ENCODE measurements at places on chromosomes 7 and 10. TPM values are rescaled to one million over a fixed set of nuclear protein-coding genes. Genes with fewer than 3 reads are reported as not detected.

DNA sequence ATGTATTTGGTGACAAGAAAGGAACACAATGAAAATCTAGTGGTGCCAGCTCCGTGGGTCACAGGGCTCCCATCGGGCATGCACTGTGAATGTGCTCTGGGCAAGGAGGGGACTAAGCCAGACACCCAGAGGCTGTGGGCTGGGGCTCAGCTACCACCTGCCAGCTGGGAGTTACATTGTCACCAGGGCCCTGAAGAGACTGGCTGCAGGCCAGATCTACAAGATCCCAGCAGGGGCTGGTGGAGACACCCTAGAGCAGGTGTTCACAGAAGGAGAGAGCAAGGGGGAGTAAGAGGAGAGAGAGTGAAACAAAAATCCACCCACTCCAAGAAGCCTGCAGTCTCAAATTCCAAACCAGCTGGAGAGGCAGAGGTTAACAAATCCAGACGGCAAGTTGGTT lies 116.6 kb upstream of the ADCY1 start:
- no peak for DNase-seq

GRCh38 chr10:112810711-112811151 lies 139.3 kb upstream of the TCF7L2 start:
- DNase-seq = peak; percentile 37

DNA sequence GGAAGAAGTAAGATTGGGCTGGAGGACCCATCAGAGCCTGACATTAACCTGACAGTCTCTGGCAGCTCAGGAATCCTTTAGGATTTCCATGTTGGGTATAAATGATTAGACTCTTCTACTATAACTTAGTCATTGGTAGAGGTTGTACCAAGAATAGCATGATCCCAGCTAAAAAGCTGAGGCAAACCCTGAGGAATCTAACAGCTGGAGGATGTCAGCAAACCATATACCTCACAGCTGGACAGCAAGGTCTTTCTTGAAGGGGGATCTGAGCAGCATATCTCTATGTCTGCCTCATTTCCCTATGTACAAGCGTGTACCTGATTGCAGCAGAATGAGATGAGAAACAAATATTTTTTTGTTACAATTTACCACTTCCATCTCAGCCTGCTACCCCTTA lies 103.2 kb downstream of the NPSR1 start:
- no peak for DNase-seq

DNA sequence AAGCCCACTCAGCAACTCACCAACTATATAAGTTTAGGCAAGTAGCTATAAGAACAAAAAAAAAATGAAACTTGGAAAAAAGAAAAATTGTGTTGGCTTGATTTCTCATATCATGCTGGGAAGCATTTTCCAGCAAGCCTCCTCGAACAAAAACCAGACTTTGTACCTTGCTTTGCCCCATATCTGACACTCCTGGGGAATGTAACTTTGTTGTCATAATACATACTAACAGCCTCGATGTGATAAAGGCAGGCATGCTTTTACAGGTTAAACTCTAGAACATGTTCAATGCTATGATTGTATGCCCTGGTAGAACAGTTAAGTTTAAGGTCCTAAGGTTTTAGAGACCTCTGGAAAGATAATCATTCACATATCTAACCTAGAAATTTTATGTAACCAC lies 11.6 kb downstream of the CFAP43 start:
- DNase-seq = no peak

DNA sequence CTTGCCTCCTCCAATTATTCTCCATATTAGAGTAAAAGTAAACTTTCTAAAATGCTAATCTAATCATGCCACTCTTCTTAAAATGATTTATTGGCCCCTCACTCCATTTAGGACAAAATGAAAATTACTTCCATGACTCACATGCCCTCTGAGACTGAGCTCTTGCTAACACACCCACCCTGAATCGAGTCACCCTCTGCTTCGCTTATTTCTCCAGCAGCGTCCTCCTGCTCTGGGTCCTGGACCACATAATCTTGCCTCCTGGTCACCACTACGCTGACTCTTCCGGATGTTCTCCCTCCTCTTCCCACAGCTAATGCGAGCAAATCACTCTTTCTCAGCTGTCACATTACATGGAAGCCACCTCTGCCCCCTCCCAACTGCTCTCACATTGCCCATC lies 384.0 kb upstream of the FZD8 start:
- no peak for DNase-seq

DNA sequence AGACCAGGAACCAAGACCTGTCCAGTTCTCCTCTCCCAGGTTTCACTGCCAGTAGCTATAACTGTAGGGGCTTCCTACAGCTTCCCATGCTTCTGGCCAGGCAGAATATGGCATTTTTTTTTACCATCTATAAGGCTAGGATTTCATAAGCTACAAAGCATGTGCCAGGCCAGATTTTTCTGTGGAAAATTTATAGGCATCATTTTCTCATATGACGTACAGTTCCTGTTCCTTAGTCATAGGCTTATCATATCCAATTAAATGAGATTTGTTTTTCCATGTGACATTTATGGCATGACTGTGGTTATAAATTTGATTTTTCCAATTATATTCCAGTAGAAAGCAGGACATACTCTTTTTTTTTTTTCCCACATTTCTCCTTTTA lies 208.6 kb upstream of the NPY start:
- no peak for DNase-seq

- DNase-seq = peak; percentile 36
Measured at GRCh38 chr7:47942132-47942531, 6.1 kb downstream of the PKD1L1 start.

DNA sequence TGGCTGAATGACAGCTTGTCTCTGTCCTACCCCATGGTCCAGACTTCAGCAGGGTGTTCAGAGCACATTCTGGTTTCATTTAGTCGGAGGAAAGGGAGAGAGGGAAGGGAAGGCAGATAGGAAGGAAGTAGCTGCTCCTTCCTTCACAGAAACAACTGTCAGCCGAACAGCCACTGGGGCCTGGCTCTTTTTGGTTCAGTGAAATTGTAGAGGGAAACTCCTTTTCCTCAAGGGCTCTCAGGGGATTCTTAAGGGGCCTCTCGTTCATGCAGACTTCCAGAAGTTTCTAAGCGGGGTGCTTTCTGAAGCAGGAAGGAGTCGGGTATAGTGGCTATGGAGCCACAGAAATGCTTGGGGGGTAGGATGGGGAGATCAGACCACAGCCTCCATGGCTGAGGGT lies 56.4 kb downstream of the TLL2 start:
- DNase-seq = no peak

DNA sequence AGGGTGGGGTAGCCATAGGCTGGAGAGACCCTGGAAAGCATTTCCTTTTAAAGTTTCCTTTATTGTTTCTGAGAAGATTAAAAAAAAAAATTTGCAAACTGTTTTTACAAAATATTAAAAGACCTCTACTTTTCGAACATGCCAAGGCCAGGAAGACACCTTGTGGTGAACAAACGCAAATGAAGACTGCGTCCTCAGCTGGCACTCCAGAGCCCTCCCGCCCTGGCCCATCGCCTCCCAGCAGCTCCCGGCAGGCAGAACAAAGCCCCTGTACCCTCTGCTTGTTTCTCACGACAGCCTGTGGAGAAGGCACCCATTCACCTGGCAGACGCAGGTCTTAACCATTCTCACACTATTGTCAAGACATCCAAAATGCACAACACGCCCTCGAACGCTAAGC lies 56.4 kb downstream of the ESYT2 start:
- DNase-seq = no peak

DNA sequence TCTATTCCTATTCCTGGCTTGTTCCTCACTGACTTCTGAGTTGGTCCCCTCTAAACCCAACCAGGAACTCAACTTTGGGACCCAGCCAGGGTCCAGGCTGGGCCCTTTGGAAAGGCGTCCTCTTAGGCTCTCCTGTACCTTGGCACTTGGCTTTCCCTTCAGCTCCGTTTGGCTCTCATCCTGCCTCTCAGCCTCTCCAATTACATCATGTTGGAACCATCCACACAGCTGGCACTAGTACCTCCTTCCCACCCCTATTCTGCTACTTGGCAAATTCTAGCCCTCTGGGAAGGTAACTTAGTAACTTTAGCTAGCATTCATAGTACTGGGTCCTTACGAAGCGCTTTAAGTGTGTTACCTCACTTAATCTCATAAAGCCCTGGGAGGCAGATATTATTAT lies 205.3 kb upstream of the HABP2 start:
- no peak for DNase-seq

Gene SEMA3A
- total RNA-seq = 31.3 TPM

Gene AKR1C4
- not detected for total RNA-seq

Gene OR2A42
- total RNA-seq = not detected

Gene AKR1D1
- total RNA-seq = not detected

Measured in astrocyte (in vitro differentiated cells and primary cell).